ENCODE measurements at places on chromosomes 16 and 17. TPM values are rescaled to one million over a fixed set of nuclear protein-coding genes. Genes with fewer than 3 reads are reported as not detected.
A peak's percentile ranks its signal among the peaks of the same experiment; 100 is the strongest.

TBC1D3 gene
- not detected for total RNA-seq

GNG13 gene
- total RNA-seq: not detected

CLEC16A gene
- 37.4 TPM for total RNA-seq

PIPOX gene
- 6.1 TPM for total RNA-seq

KCNH4 gene
- not detected for total RNA-seq

GRCh38 chr17:75691801-75692626 is 24.9 kb downstream of the SAP30BP start:
- peaks cover 94% of the 10 kb centered on the region for H3K4me1 ChIP-seq
- H3K27me3 ChIP-seq: no peaks in the 10 kb centered on the region
- H3K27ac ChIP-seq: peak overlapping the region; percentile 75
- DNase-seq: no peak

- H3K4me3 ChIP-seq: no peak overlapping the region
- H3K4me1 ChIP-seq: no peaks in the 10 kb centered on the region
- no peaks in the 10 kb centered on the region for H3K27me3 ChIP-seq
- H3K36me3 ChIP-seq: peaks cover 14% of the 10 kb centered on the region
- DNase-seq: no peak
These were observed 7.3 kb downstream of the PCTP start for GRCh38 chr17:55758171-55758570.

DNA sequence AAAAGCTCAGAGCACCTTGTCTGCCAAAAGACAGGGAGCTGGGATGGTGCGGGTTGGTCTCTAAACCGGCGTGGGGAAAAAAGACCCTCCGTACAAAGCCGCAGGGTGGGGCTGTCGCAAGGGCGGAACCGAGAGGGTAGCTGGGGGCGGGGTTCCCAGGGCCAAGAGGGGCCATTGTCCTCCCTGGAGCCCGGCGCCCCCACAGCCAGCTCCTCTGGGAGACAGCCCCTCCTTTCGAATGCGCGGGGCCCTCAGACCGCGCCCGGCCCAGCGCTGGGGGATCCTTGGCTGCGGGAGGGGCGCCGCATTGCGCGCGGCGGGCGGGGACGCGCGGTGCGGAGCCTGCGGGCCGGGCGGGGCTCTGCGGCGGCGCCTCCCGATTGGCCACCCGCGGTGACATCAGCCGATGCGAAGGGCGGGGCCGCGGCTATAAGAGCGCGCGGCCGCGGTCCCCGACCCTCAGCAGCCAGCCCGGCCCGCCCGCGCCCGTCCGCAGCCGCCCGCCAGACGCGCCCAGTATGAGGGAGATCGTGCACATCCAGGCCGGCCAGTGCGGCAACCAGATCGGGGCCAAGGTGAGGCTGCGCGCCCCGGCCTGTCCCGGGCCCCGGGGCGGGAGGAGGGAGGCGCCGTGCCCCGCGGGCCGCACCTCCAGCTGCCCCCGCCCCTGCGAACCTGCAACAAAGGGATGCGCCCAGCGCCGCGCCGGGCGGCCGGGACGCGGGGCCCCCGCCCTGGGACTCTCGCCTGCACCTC is at the start of gene TUBB3:
Gene TUBB3, plus strand, starts transcription at position 459 of the 756 bp plus-strand sequence. Its CDS starts 60 bp downstream, at position 519.
- H3K27ac ChIP-seq: peak within 1 kb of the TSS; percentile 62
- H3K4me1 ChIP-seq: peaks cover 49% of the 10 kb centered on the region
- peaks cover 57% of the 10 kb centered on the region for H3K27me3 ChIP-seq
- H3K4me3 ChIP-seq: peak within 1 kb of the TSS; percentile 62
- no peaks in the 10 kb centered on the region for H3K36me3 ChIP-seq
- no peak for DNase-seq

- no peaks in the 10 kb centered on the region for H3K4me1 ChIP-seq
- no peak for DNase-seq
- no peak overlapping the region for H3K4me3 ChIP-seq
- H3K27ac ChIP-seq: no peak overlapping the region
- no peaks in the 10 kb centered on the region for H3K27me3 ChIP-seq
These were observed 48.3 kb downstream of the KATNIP start for GRCh38 chr16:27598220-27598619.

- no peaks in the 10 kb centered on the region for H3K36me3 ChIP-seq
- H3K4me3 ChIP-seq: no peak overlapping the region
- H3K4me1 ChIP-seq: peaks cover 18% of the 10 kb centered on the region
These were observed 77.7 kb downstream of the XYLT1 start for GRCh38 chr16:17392857-17393692.

DNA sequence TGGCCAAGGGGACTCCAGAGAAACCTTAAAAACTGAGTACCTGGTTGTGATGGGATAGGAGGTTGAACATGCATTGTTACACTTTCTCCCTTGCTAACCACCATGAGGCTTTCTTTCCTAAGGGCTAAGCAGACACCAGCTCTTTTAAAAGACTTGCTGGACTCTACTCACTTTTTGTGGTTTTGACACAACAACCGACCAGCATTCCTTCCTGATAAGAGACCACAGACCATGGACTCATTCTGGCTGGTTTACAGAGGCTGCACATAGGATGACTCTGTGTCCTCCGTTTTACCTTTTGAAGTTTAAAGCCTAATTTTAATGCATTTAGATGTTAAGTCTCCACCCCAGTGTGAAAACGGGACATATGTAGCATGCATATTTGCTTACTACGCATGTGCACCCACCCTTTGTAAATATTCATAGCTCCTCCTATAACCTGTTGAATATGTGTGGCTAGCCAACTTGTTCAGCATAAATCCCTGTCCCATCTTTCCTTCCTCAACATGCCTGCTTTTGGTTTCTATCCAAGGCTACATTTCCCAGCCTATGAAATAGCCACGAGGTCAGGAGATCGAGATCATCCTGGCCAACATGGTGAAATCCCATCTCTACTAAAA is 475.9 kb downstream of the GRIN2A start:
- no peak for DNase-seq
- no peaks in the 10 kb centered on the region for H3K36me3 ChIP-seq
- no peak overlapping the region for H3K27ac ChIP-seq
- H3K4me3 ChIP-seq: no peak overlapping the region
- H3K4me1 ChIP-seq: no peaks in the 10 kb centered on the region

DNA sequence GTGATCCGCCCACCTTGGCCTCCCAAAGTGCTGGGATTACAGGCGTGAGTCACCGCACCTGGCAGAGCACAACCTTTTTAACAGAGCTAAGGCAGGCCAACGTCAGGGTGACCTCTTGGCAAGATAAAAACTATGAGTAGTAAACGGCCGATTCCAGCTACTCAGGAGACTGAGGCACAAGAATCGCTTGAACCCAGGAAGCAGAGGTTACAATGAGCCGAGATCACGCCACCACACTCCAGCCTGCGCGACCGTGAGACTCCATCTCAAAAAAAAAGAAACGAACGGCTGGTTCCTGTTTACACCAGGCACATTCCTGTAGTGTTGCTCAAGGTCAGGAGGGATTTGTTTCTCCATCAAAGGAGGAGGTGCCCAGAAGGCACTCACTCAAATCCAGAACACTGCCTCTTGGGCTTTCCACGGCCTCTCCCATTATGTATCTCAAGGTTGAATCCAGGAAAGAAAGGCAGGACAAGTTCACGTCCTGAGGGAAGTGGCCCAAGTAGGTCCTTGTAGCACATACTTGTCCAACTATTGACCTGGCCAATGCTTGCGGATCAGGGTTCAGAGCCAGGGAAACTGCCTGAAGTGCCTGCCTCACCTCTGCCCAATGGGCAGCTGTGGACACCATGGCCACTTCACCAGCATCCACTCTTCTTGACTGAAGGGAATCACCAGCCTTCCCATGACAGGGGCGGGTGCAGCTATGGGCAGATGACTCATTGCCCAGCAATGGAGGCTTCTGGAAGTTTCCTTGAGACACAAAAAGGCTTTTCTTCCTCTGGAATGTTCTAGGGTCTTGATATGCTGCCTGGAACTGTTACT is 13.5 kb downstream of the KNOP1 start:
- peak overlapping the region; percentile 88 for H3K27ac ChIP-seq
- H3K27me3 ChIP-seq: no peaks in the 10 kb centered on the region
- H3K4me1 ChIP-seq: peaks cover 34% of the 10 kb centered on the region
- peak; percentile 66 for DNase-seq
- no peak overlapping the region for H3K4me3 ChIP-seq

DNA sequence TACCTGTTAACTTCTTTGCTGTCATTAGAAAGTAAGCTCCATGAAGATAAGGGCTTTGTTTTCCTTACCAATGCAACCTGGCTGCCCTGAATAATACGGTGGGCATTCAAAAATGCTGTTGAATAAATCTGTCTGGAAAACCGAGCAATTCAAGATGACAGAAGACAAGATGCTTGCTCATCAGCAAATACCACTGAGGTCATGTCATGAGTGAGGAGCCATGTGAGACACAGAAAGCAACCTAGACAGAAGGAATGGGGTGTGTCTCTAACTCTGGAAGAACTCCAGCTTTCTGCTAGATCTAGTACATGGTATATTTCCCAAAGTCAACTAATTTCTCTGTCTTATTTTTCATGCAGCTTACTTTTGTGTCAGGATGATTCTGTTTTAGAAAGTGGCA is 64.2 kb downstream of the STH start:
- no peaks in the 10 kb centered on the region for H3K27me3 ChIP-seq
- H3K36me3 ChIP-seq: peaks cover 45% of the 10 kb centered on the region
- H3K4me3 ChIP-seq: no peak overlapping the region
- no peak overlapping the region for H3K27ac ChIP-seq
- DNase-seq: no peak
- peaks cover under 1% of the 10 kb centered on the region for H3K4me1 ChIP-seq

GRCh38 chr16:10931134-10931533 is 11.1 kb downstream of the DEXI start:
- H3K27me3 ChIP-seq: no peaks in the 10 kb centered on the region
- no peak for DNase-seq
- peaks cover 6% of the 10 kb centered on the region for H3K4me1 ChIP-seq
- H3K36me3 ChIP-seq: peaks cover 4% of the 10 kb centered on the region
- no peak overlapping the region for H3K4me3 ChIP-seq

- peak overlapping the region; percentile 60 for H3K27ac ChIP-seq
- H3K27me3 ChIP-seq: no peaks in the 10 kb centered on the region
- H3K4me3 ChIP-seq: no peak overlapping the region
- H3K4me1 ChIP-seq: peaks cover 49% of the 10 kb centered on the region
These were observed 50.9 kb downstream of the CDH11 start for GRCh38 chr16:65070831-65071432.

DNA sequence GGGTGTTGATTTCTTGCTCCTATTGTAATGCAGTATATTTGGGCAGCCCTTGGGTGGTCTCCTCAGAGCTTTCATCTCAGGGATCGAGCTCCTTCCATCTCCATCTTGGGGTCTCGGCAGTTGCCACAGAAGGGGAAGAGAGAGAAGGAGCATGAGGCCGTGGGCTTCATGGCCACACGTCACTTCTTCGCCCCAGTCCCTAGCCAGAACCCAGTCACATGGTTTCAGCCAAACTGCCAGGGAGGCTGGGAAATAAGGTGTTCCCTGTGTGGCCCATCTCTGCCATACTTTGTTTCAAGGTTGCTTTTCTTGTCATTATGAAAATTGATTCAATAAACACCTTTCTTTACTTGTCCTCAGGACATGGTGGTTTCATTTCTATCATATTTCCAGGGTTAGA is 68.4 kb upstream of the NKD1 start:
- no peaks in the 10 kb centered on the region for H3K27me3 ChIP-seq
- H3K4me1 ChIP-seq: no peaks in the 10 kb centered on the region
- no peak overlapping the region for H3K27ac ChIP-seq
- H3K36me3 ChIP-seq: no peaks in the 10 kb centered on the region

DNA sequence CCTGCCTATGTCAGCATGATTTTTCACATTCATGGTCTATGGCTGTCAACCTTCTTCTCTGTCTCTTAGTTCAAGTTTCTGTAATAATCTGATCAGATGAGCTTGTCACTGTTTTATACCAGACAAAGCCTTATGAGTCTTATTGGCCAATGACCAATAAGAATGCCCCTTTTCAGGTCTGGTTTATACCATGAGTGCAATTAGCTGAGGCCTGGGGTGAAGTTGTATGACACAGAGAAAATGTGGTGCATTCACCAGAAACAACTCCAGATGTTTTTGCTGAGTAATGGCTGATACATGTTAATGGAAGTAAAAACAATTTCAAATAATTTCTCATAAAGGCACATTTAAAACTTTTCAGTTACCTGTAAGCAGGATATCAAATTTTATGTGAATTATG is 218.6 kb upstream of the CDH8 start:
- no peak for DNase-seq
- H3K36me3 ChIP-seq: no peaks in the 10 kb centered on the region
- peaks cover 5% of the 10 kb centered on the region for H3K4me1 ChIP-seq
- no peaks in the 10 kb centered on the region for H3K27me3 ChIP-seq
- H3K4me3 ChIP-seq: no peak overlapping the region

DNA sequence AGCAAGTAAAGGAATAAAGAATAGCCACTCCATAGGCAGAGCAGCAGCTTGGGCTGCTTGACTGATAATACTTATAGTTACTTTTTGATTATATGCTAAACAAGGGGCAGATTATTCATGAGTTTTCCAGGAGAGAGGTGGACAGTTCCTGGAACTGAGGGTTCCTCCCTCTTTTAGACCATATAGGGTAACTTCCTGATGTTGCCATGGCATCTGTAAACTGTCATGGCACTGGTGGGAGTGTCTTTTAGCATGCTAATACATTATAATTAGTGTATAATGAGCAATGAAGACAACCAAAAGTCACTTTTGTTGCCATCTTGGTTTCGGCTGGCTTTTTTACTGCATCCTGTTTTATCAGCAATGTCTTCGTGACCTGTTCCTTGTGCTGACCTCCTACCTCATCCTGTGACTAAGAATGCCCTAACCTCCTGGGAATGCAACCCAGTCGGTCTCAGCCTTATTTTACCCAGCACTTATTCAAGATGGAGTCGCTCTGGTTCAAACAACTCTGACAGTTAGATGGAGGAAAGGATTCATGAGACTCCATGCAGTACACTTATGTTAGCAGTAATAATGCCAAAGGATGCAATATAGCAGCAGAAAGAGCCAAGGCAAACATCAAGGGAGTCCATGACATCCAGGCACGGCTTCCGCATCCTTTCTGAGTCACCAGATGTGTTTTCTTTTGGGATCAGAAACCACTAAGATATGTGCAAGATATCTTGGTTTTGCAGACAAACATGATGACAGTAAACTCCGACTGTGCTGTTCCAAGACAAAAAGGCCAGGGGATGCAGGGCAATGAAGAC is 55.8 kb upstream of the B4GALNT2 start:
- H3K36me3 ChIP-seq: no peaks in the 10 kb centered on the region
- no peak overlapping the region for H3K27ac ChIP-seq
- H3K27me3 ChIP-seq: no peaks in the 10 kb centered on the region
- H3K4me3 ChIP-seq: no peak overlapping the region
- H3K4me1 ChIP-seq: no peaks in the 10 kb centered on the region
- no peak for DNase-seq

DNA sequence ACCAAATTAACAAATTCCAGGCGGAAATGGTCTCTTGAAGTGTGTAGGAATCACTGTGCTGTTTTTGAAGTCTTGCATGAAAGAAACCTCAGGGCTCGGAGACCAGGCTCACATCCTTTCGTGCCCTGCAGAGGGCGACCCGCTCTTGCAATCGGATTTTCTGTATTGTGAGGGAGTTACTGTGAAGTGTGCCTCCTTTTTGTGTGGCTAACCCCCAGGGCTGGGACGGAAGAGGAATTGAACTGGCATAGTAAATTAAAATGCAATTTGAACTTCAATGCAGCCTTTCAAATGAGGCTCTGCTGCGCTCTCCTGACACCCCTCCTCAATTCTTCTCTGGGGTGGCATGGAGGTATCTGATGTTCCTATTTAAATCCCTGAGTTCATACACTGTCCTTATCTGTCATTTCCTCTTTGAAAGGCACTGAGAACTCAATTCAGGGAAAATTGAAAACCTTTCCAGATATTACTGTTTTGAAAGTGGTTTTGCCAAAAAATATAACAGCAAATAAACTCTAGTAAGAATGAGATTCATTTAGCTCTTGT is 51.5 kb upstream of the MGAT5B start:
- no peaks in the 10 kb centered on the region for H3K36me3 ChIP-seq
- H3K27me3 ChIP-seq: no peaks in the 10 kb centered on the region
- H3K4me1 ChIP-seq: no peaks in the 10 kb centered on the region
- H3K27ac ChIP-seq: no peak overlapping the region
- H3K4me3 ChIP-seq: no peak overlapping the region

- H3K27me3 ChIP-seq: no peaks in the 10 kb centered on the region
- H3K27ac ChIP-seq: peak overlapping the region; percentile 5
- DNase-seq: no peak
- no peaks in the 10 kb centered on the region for H3K36me3 ChIP-seq
- H3K4me1 ChIP-seq: peaks cover 11% of the 10 kb centered on the region
These were observed 53.1 kb downstream of the CFDP1 start for GRCh38 chr16:75379911-75380847.
